ENCODE measurements at places on chromosomes 6 and 20.

- no peak for DNase-seq
Measured at GRCh38 chr6:122800906-122801305, 11.8 kb downstream of the SMPDL3A start.

DNA sequence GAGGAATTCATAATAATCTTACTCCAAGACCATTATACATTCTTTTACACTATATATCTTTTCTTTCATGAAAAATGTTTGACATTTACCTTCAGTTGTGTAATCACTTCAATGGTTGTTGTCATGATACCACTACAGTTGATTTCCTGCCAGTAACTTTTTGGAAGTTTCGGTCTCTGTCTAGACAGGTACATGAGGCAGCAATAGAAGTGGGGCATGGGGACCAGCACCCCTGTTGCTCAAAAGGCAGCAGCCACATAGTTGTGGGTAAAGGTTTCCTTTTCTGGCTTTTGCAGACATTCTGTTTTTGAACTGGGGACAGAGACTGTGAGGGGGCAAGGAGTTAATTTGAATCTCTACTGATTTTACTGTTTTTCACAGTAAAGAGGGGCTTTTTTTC is 14.1 kb downstream of the SAMD5 start:
- no peak for DNase-seq

DNA sequence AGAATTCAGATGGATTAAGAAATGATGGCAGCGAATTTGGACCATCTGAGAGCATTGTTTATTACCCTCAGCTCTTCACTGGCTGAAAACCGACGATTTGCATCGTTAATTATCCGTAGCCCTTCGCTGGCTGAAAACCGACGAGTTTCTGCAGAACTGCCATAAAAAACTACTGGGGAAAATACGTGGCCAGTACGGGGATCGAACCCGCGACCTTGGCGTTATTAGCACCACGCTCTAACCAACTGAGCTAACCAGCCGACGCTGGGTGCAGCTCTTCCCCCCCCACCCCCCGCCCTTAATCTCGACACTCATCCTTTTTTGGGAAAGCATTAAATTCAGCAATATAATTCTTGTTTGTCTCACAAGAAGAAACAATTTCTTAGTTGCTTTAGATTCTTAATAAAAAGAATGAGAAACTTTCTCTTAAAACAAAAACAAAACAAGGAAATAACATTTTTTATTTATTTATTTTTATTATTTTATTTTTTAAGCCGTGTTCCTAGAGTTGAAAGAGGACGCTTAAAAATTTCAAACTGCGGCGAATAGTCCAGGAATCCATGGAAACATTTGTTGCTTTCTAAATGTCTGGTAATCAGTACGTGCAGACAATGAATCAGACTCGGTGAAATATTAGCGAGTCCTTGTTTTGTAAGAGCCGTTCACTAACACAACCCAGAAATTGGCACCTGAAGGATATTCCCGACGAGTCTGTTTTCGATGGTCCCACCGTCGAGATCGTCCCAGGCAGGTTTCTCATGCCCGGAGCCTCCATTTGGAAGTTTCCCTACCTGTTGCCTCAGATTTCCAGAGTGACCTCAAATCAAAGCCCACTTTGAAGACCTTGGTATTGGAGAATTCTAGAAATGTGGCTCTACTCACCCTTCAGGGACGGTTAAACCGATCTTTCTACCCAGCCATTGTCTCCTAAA is 27.8 kb downstream of the PRSS16 start:
- no peak for DNase-seq

DNA sequence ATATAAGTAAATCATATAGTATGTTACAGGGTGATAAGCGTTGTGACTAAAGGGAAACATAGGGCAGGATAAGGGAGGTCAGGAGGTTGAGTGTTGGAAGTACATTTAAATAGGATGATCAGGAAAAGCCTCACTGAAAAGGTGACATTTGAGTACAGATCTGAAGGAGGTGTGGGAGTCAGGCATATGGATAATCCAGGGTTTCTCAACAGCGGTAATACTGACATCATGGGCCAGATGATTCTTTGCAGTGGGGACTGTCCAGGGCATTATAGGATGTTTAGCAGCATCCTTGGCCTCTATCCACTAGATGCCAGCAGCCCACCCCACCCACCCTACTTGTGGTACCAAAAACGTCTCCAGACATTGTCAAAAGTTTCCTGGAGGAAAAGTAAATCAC is 292.6 kb upstream of the PREP start:
- DNase-seq = no peak
